Activated CD4-positive, alpha-beta T cell treated with anti-CD3 and anti-CD28 coated beads, Interleukin-2, amount 50 U/mL, for 24 hours (primary cell): ENCODE measurements at places on chromosomes 3 and 15.

GRCh38 chr3:21734746-21735145 is 16.3 kb downstream of the ZNF385D start:
- DNase-seq, result no peak

DNA sequence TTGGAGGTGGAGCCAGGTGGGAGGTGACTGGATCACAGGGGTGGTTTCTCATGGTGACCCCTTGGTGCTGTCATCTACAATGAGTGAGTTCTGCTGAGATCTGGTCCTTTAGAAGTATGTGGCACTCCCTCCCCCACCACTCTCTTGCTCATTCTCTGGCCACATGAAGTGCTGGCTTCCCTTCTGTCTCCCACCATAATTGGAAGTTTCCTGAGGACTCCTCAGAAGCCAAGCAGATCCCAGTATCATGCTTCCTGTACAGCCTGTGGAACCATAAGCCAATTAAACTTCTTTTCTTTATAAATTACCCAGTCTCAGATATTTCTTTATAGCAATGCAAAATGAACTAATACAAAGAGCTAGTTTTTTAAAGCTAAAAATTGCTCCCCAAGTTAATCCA is 54.7 kb downstream of the SLC41A3 start:
- no peak for DNase-seq

DNA sequence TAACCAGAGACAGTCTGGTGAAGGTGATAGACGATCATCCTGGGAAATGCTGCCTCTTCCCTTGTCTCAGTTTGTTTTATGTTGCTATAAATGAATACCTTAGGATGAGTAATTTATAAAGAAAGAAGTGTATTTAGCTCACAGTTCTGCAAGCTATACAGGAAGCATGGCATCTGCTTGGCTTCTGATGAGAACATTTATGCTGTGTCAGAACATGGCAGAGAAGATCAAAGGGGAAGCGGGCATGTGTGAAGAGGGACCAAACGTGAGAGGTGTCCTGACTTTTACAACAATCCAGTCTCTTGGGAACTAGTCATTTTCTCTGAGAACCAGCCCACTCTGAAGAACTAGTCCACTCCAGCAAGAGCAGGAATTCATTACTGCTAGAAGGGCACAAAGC is 9.6 kb downstream of the CMC1 start:
- no peak for DNase-seq

- no peak for DNase-seq
These were observed 168.7 kb upstream of the TMCO5A start for GRCh38 chr15:37765786-37766185.

DNA sequence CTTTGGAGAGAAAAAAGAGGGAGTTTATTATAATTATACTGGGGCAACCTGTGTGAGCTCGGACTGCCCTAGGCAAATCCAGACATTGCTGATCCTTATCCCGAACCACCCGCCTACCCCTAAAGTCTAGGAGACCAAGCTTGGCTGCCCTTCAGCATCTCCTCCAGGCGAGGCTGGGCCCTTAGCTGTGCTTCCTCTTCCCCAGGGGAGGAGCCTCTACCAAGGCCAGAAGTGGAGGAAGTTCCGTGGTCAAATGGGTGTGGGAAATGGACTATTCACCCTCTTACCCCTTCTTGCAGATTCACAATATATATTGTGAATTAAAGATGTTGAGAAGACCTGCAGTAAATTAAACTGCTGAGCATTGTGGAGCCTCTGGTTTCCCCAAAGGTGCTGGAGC is 158.3 kb upstream of the HES1 start:
- no peak for DNase-seq

DNA sequence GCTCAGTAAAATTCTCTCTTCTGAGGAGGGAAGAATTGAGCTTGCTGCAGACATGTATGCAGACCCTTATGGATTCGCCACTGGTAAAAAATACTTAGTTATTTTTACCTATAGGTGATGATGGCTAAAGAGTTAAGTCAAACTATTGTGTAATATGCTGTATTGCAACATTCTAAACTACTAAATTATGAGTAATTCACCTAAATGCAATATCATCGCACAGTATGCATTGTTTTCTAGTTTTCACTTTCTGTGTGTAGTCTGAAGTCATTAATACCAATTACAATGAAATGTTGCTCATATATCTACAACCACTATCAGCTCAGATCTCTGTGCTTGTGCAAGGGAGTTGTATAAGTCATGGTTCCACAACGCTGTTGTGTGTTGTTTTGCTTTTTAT is 48.7 kb upstream of the ROBO2 start:
- DNase-seq, result no peak

DNA sequence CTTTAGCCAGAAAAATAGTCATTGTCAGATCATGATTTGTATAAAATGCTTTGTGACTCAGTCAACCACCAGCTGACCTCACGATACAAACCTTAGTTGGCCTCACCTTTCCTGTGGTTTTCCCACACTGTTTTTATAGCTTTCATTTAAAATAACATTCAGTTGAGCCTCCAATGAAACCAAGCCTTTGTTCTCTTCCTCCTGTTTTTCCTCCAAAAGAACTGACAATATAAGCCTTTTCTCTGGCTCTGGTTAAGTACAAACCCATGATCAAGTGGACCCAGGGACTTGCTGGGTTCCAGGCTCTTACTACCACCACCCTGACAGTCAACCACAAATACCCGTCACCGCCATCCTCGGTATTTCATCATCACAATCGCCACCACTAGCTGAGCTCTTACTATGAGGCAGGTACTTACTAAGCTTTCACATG is 81.7 kb downstream of the TAMM41 start:
- DNase-seq, result no peak

DNA sequence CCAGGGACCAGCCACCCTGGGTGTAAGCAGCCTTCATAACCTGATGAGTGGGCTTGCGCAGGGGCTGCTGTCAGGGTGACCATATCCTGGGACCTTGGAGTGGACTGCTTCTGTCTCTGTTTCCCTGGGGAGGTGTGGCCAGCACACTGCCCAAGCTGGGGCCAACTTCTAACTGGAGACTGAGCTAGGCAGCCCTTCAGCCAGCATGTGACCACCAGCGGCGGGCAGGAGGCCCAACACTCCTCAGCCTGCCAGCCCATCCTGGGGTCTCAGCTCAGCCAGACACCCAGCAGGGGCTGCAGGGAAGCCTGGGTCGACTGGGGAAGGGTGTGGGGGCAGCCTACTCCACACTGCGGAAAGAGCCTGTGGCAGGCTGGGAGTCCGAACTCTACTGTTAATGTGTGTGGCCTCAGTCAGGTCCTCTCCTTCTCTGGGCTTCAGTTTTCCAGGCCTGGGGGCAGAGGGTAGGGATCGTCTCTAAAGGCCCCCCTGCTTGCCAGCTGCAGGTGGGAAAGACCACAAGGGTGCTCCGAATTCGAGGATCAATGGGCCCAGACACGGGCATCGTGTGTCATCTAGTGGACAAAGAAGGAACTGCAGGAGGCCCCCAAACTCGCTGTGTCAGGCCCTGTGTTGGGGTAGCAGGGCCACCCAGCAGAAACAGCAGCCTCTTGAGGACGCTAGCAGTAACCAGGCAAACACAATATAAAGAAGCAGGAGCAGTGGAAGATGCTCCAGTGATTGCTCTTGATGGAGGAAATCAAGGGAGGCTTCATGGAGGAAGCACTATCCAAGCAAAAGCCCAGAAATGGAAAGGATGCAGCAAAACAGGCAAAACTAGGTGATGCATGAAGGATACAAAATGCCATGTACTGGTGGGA is 2.0 kb upstream of the SEMA3G start:
- peak; percentile 48 for DNase-seq

- no peak for DNase-seq
These were observed 2.0 kb upstream of the MANF start for GRCh38 chr3:51382947-51383578.

DNA sequence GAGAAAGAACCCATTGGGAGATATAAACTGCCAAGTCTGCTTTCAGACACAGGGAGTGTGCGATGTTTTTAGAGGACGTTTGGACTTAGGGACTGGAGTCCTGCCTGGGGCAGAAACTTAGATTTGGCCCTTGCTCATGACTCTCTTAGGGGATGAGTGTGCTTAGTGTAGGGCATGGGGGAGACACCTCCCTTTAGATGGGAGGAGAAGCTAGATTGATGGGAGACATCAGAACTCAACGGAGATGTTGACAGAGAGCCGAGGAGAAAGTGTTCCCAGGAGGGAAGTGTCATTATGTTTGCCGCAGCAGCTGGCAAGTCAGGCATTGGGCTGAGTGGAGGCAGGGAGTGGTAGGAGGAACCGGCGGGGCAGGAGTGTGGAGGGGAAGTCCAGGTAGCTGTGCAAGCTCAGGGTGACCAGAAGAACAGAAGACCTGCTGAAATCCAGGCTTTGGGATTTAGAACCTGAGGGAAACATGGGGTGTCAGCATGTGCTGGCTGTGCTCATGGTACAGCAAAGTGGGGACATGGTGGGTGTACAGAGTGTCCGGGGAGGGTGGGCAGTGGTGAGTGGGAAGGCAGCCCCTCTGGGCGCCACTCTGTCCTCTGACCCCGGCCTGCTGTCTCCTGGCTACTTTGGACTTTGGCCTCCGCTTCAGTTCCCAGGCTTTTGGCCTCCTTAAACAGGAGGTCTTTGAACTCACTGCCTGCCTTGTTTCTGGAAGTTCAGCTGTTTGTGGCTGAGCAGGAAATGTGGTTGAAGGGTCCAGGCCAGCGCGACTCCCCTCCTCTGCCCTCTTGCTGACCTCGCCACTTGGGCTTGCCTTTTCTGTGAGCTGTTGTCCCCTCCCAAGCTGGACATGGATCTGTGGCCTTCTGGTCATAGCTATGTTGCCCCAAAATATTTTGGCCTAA is 324.0 kb upstream of the LRRFIP2 start:
- DNase-seq, result no peak

- no peak for DNase-seq
These were observed 26.2 kb upstream of the IL20RB start for GRCh38 chr3:136931606-136932005.

- no peak for DNase-seq
These were observed 253.7 kb downstream of the PLCL2 start for GRCh38 chr3:17138246-17139039.

GRCh38 chr3:97720417-97720816 is 44.1 kb upstream of the ARL6 start:
- DNase-seq, result no peak

DNA sequence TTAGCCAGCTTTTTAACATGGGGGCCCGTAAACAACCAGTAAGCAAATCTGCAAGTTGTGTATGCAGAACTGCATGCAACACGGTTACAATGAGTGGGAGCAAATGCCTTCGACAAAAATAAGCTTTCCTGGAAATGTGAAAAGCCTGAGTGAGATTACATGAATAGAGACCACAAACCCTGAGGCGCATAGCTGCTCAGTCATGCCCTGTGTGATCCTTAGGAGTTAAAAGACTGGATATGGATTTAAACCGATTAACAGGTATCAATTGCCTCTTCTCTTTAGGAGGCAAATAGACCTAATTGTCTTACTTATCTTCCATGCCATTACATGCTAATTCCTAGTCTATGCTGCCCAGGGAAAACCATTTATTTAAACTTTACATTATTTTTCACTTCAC is 810.3 kb downstream of the ROBO1 start:
- DNase-seq, result no peak
